Tibial nerve (tissue), 4 donors: ENCODE measurements at places on chromosomes 1 and 21. TPM values are rescaled to one million over a fixed set of nuclear protein-coding genes. Genes with fewer than 3 reads are reported as not detected.

GRCh38 chr1:231596337-231596791 is 30.2 kb upstream of the DISC1 start:
- H3K27ac ChIP-seq = no peak overlapping the region
- no peaks in the 10 kb centered on the region for H3K36me3 ChIP-seq

DNA sequence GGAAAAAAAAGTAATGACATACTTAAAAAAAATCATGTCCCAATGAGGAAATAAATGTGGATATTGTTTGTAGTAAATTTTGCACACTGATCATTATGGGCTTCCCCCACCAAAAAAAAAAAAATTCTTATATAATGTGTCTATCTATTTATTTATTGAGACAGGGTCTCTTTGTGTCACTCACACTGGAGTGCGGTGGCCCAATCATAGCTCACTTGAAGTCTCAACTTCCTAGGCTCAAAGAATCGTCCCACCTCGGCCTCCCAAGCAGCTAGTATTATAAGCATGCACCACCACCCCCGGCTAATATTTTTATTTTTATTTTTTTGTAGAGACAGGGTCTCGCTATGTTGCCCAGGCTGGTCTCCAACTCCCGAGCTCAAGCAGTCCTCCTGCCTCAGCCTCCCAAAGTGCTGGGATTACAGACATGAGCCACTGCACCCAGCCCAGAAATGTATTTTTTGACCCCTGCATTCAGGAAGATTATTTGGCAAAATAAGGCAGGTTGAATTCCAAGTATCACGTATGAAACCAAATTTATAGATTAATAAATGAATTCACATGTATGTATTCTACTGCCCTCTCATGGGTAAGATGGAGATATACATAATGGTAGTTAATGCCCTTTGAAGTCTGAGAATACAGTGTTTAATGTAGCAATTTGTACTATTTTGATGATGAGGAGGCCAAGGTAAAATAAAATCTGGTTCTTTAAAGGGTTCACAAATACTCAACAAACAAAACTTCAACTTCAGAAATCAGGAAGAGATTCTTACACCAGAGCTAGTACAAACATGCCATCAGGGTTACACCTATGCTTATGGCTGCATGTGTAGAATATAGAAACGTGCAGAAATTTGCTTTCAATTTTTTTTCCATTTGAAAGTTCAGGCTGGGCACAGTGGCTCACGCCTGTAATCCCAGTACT is 1.4 kb upstream of the DENND2C start:
- DNase-seq = no peak
- H3K4me3 ChIP-seq = no peak overlapping the region
- no peaks in the 10 kb centered on the region for H3K36me3 ChIP-seq
- no peaks in the 10 kb centered on the region for H3K4me1 ChIP-seq
- no peaks in the 10 kb centered on the region for H3K27me3 ChIP-seq

- DNase-seq = no peak
- no peaks in the 10 kb centered on the region for H3K27me3 ChIP-seq
- no peak overlapping the region for H3K4me3 ChIP-seq
- H3K36me3 ChIP-seq = no peaks in the 10 kb centered on the region
- H3K4me1 ChIP-seq = peaks cover 30% of the 10 kb centered on the region
These were observed 2.2 kb upstream of the MAGI3 start for GRCh38 chr1:113388017-113388620.

DNA sequence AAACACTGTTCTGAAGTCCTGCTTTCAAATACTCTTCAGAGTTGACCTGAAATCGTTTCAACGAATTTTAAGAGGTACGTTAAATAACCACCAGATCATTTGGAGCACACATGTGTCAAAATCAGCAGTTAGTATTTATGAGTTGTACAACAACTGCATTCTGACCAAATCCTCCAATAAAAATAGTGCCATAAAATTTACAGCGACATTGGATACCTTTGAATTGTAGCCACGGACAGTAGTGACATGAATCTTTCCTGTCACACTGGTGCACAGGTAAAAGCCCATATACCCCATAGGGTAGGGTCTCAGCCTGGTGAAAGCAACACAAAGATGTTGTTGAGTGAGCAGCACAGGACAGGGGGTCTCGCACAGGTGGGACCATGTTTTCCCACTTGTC is 121.5 kb downstream of the CLIC6 start:
- no peak overlapping the region for H3K4me3 ChIP-seq
- peaks cover 1% of the 10 kb centered on the region for H3K4me1 ChIP-seq
- H3K27ac ChIP-seq = no peak overlapping the region
- H3K27me3 ChIP-seq = no peaks in the 10 kb centered on the region
- H3K36me3 ChIP-seq = no peaks in the 10 kb centered on the region

DNA sequence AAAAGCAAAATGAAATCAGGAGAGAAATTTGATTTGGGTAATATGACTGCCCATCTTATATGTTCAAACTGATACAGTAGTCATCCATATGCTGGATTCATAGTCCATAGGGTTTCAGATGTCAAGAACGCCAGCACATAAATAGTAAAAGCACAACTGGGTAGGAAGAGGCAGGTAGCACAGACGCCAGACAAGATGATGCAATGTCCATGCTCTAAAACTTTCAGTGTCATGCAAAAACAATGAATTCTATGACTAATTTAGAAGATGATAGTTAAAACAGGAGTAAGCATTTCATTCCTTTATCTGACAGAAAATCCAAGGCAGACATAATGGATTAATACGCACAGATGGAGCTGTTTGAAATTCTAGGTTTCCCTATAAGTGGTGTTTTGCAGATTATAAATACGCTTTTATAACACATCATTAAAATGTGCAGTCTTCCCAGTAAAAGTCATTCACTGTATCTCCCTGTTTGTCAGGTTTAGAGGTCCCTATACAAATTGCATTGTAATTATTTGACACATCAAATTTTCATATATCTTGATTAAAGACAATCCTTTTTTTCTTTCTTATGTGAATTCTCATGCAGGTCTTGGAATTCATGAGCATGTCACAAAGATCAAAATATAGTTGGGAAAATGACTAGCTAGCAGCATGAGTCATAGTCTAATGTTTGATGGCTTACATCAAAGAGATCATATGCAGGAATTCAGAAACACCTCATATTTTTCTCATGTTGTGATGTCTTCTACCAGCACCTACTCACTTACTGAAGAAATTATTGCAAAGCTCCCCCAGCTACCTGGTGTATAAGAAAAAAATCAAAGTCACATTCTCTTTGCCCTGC is 139.9 kb downstream of the DSCAM start:
- no peaks in the 10 kb centered on the region for H3K27me3 ChIP-seq
- H3K4me3 ChIP-seq = no peak overlapping the region
- DNase-seq = no peak

- no peaks in the 10 kb centered on the region for H3K27me3 ChIP-seq
- H3K4me1 ChIP-seq = peaks cover 27% of the 10 kb centered on the region
- DNase-seq = no peak
- H3K36me3 ChIP-seq = no peaks in the 10 kb centered on the region
- H3K4me3 ChIP-seq = no peak overlapping the region
- H3K27ac ChIP-seq = no peak overlapping the region
These were observed 33.5 kb upstream of the LAPTM5 start for GRCh38 chr1:30790850-30791778.

GRCh38 chr1:152880316-152880715 is 2.2 kb downstream of the SMCP start:
- no peak overlapping the region for H3K27ac ChIP-seq
- H3K4me1 ChIP-seq = no peaks in the 10 kb centered on the region
- no peaks in the 10 kb centered on the region for H3K36me3 ChIP-seq
- no peak overlapping the region for H3K4me3 ChIP-seq
- DNase-seq = no peak

DNA sequence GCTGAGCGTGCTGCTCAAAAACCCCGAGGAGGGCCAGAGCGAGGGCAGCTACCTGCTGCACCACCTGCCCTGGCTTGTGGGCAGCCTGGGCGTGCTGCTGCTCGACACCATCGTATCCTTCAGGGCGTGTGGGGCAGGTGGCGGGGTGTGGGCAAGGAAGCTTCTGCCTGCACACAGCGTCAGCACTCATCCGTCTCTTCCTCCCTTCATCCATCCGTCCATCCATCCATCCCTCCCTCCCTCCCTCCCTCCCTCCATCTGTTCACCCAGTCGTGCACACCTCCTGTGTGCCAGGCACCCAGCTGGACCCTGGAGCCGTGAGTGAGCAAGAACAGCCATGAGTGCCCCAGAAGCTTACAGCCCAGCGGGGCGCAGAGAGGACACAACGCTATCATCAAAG is 15.2 kb downstream of the SLC66A1 start:
- no peaks in the 10 kb centered on the region for H3K27me3 ChIP-seq
- no peak overlapping the region for H3K27ac ChIP-seq
- no peaks in the 10 kb centered on the region for H3K4me1 ChIP-seq
- DNase-seq = no peak
- H3K4me3 ChIP-seq = no peak overlapping the region

DNA sequence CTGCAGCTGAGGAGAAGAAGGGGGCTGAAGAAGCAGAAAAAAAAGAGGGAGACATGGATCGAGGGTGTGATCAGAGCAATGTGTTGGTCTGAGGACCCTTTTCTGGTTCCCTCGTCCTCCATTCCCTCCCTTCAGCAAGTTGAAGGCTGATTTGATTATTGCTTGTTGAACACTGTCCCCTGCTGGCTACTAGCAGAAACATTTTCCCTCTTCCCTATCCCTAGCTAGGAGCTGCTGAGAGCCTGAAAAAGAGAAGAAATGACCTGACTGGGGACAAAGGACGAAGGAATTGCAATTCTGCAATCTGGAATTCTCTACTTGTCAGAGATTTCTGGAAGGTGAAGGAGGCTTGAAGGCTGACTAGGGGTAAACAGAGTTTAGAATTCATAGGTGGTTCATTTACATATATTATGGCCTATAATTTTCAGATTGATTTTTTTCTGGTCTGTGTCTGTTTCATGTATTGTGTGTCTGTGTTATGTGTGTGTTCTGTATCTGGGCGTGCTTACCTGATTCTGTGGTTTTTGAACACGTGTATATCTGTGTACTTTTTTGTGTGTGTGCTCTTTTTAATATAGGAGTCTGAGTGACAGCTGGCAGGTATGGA is 9.8 kb downstream of the NHLH1 start:
- peaks cover 28% of the 10 kb centered on the region for H3K4me1 ChIP-seq
- H3K4me3 ChIP-seq = no peak overlapping the region
- H3K27ac ChIP-seq = peak overlapping the region; percentile 82
- no peaks in the 10 kb centered on the region for H3K27me3 ChIP-seq
- no peaks in the 10 kb centered on the region for H3K36me3 ChIP-seq

DNA sequence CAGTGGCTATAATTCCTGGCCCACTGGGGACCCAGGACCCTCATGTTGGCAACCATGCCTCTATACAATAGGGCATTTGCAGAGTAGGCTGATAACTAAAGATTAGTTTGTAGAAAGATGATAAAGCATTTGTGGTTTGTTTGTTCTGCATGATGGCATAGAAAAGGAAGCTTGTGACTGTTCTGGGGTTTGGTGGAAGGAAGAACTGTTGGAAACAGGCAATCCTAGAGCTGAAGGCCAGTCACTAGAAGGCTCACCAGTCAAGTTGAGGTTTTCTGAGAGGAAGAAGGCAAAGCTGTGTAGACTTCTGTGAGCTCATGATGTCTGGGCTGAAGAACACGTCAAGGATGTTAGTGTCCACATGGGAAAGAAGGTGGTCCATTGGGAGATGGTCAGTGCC is 140.3 kb upstream of the VANGL1 start:
- H3K27ac ChIP-seq = no peak overlapping the region
- no peaks in the 10 kb centered on the region for H3K36me3 ChIP-seq
- no peak overlapping the region for H3K4me3 ChIP-seq

DNA sequence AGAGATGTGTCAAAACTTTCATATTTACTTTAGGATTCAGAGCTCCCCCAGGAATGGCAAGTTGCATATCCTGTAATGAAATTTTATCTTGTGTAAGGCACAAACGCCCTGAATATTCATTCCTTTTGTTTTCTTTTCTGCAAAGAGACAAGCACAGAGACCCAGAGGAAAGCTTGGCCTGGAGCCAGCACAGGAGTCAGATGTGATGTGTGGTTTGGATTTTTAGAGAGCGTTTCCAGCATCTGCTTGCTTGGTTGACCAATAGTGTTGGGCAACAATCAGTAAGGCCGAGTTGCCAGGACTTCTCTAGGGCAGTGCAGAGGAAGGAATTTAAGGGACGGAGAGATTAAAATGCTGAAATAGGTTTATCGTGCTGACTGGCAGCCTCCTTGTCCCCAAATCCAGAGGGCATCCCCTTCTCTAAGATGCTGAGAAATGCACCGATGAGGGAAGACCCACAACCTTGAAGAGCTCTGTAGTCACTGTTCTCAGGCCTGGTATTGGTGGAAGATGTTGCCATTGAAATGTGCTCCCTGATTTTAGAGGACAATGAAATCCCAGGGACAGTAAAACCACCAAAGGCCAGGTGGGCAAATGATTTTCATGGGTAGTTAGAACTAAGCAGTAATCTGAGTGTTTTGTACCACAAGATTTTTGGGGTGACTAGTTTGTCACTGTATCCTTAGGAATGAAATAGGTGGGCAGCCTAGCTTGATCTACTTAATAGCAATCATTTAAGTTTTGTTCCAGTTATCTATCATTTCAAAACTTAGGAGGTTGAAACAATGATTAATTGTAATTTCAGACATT is 37.9 kb upstream of the RHOU start:
- H3K4me1 ChIP-seq = no peaks in the 10 kb centered on the region
- peak; percentile 91 for DNase-seq
- no peaks in the 10 kb centered on the region for H3K27me3 ChIP-seq

Gene CDK11B
- total RNA-seq = 31.8 TPM

Gene RAP1GAP
- 4.1 TPM for total RNA-seq

Gene HORMAD1
- 1.5 TPM for total RNA-seq

Gene SPRR2E
- total RNA-seq = not detected

Gene ZBTB8A
- 10.3 TPM for total RNA-seq

Gene NKAIN1
- total RNA-seq = not detected

Gene LEPR
- total RNA-seq = 57.7 TPM
